Left renal cortex interstitium (tissue), 4 donors: ENCODE measurements at places on chromosomes 11 and 22. TPM values are rescaled to one million over a fixed set of nuclear protein-coding genes. Genes with fewer than 3 reads are reported as not detected.

The IFITM1 gene
- 37.4 TPM for polyA plus RNA-seq

GRCh38 chr11:18676803-18677202 is 21.8 kb upstream of the TMEM86A start:
- no peak for DNase-seq

GRCh38 chr11:66112601-66113499 is 42.8 kb downstream of the PACS1 start:
- no peak for DNase-seq

DNA sequence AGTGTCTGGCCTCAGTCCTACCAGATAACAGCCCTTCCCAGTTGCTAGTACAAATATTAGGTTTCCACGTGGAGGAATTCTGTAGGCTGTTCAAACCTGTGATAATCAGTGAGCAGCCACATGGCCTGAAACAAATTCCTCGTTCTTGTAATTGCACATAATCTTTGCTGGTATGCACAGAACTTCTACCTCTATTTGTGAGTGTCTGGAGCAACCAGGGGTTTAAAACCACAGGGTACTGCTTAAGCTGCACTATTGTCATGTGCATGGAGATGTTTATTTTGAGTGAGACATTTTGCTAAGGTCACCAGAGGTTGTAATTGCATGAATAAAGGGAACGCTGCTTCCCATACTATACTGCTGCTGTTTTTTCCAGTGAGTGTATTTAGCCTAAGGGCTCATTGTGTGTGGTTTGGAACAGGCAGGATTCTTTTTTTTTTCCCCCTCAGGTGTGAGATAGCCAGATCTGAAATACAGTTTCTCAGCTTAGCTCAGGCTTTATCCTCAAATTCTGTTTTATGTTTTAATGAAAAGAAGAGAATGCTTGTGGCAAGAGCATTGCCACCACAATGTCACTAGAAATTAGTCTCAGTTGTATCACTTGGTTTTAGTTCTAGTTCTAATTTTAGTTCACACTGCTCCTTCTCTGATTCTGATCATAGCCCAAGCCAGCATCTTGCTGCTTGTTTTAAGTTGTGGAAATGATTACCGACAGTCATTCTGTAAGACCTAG is 60.5 kb downstream of the CYB5R2 start:
- no peak for DNase-seq

- DNase-seq, result no peak
Observed at GRCh38 chr22:28514321-28514821, 165.3 kb downstream of the TTC28 start.

The FAT3 gene
- polyA plus RNA-seq, result 10.2 TPM
